ENCODE measurements at places on chromosomes 5 and 9. TPM values are rescaled to one million over a fixed set of nuclear protein-coding genes. Genes with fewer than 3 reads are reported as not detected.

DNA sequence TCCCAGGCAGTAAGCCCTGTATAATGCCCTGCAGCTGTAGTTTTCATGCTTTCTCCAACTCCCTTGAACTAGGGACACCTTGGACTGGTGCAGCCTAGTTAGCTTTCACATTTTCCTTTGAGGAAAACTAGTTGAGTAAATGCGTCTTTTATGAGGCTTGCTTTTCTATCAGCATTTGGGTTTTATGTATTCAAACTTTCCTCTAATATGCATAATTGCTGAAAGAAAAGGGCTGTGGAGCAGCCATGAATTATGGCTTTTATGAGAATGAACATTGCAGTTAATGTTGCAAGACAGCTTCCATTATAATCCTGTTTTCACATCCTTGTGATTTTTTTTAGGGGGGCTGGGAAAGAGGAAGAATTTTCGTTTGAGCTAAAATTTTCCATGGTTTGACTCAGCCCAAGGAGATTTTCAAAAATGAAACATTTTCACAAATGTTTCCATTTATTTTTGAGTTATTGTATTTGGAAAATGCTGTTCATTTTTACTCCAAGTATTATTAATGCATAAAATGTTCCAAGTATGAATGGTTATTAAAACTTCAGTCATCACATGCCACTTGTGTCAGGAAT, 57.9 kb upstream of the PPP3R2 start:
- H3K4me1 ChIP-seq: no peaks in the 10 kb centered on the region
- H3K36me3 ChIP-seq: no peaks in the 10 kb centered on the region
- H3K4me3 ChIP-seq: no peak overlapping the region
- no peak for DNase-seq
- no peak overlapping the region for H3K27ac ChIP-seq

DNA sequence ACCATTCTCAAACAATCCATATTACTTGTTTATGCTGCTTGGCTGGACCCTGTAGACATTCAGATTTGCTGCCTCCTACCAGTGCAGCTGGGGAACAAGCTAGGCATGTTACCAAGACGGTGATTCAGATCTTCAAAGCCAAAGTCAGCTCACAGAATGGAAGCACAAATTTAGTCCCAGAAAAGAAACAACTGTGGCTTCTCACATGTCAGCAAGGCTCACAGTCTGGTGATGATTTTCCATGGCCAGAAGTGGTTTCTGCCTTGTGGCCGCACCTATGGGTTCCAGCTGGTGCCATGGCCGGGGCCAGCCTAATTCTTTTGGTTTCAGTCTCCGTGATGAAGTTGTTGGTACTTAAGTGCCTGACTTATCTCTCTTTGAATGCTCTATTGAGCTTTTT, 182.2 kb downstream of the TMC1 start:
- no peak for DNase-seq
- H3K4me3 ChIP-seq: no peak overlapping the region
- no peaks in the 10 kb centered on the region for H3K36me3 ChIP-seq
- no peaks in the 10 kb centered on the region for H3K4me1 ChIP-seq

DNA sequence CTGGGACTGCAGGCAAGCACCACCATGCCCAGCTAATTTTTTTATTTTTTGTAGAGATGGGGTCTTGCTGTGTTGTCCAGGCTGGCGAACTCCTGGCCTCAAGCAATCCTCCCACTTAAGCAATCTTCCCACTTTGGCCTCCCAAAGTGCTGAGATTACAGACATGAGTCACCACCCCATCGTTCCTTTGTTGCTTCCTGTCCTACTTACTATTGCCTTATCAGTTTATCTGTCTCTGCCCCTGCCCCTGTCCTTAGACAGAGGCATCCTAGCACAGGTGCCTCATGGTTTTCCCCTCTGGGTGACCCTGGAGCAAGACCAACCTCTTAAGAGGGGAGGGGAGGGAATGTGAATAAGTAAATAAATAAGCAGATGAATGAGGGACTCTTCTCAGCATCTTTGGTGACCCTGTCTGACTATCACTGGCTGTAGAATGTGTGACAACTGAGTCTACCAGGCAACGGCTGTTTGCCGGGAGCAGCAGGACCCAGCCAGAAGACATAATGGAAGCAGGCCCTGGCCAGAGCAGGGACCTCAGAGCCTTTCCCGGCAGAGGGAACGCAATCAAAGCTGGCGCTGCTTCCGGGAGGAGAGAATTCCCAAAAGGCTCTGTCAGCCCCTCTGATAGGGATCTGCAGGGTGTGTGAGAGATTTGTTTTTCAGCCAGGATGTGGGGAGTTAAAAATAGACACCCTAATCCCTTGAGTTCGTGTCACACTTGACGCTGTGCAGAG, 43.8 kb upstream of the DAB2IP start:
- H3K4me3 ChIP-seq: no peak overlapping the region
- DNase-seq: peak; percentile 77
- peaks cover 39% of the 10 kb centered on the region for H3K4me1 ChIP-seq

The ECPAS gene
- total RNA-seq: 79.3 TPM

The FCN2 gene
- not detected for total RNA-seq
